ENCODE measurements at places on chromosomes 12 and 14.

DNA sequence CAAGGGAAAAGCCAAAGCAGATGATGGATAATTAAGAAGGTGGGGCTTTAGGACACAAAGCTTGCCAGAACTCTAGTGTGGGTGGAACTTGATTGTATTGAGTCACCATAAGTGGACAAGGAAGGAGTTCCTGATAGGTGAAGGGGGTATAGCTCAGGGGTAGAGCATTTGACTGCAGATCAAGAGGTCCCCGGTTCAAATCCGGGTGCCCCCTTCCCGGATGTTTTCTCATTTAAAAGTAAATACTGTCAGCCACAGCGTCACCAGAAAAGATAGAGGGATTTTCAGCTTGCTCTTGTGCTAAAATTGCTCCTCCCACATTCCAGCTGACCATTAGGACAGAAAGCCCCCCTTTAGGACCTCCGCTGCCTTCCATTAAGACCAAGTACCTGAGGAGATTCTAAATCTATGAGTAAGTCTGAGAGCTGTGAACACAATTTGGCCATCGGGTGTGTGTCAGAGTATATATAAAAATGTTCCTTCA lies 36.6 kb downstream of the DCAF4 start:
- DNase-seq, result no peak

DNA sequence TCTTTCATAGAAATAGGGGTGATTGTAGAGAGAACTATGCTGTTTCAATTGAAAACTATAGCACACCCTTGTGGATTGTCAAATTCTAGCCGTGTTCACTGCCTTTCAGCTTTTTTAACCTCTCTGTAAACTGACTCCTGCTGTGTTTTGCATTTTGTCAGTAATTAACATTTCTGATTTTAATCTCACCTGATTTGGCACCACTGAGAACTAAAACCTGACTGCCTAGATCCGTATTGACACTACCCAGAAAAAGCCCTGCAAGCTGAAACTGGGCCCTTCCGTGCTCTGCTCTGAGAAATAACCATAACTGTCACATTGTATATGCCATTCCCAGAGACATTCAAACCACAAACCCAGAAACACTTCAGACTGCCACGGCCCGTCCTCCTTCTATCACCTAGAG lies 26.6 kb upstream of the ETV6 start:
- DNase-seq, result no peak

DNA sequence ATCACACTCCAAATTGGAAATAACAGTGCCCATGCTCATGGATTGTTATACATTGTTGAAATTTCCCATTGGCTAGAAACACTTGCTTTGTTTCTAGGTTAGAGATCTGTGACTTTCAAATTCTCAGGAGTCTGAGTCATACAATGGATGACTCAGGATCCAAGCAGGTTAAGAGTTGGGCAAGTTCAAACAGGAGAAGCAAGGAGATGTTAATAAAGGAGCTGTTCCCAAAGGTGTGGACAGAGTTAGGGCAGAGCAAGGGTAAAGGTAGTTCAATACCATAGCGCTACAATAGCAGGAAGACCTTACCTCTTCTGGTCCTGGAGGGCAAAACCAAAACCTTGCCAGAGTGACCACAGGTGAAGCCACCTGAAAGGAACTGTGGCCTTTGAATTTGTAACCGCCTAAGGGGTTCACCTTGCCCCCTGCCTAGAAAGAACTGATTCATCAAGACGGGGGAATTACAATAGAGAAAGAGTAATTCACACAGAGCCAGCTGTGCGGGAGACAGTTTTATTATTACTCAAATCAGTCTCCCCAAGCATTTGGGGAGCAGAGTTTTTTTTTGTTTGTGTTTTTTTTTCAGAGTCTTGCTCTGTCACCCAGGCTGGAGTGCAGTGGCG lies 4.2 kb upstream of the AMN1 start:
- peak; percentile 10 for DNase-seq

DNA sequence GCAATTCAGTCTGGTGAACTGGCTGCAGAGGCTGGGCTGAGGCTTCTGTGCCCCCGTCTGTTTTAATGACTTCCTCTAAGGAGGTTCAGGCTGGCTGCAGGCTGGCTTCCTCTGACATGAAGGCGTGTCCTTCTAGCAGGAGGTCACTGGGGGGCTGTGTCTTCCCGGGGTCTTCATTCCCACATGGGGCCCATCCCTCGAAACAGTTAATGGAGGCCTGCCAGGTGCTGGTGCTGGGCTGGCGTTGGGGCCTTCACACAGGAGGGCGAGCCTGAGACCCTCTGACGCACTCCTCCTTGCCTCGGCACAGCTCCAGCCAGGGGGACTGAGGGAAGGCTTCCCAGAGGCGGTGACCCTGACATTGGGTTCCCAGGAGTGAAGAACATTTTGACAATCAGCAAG lies 57.7 kb upstream of the DLK1 start:
- no peak for DNase-seq

DNA sequence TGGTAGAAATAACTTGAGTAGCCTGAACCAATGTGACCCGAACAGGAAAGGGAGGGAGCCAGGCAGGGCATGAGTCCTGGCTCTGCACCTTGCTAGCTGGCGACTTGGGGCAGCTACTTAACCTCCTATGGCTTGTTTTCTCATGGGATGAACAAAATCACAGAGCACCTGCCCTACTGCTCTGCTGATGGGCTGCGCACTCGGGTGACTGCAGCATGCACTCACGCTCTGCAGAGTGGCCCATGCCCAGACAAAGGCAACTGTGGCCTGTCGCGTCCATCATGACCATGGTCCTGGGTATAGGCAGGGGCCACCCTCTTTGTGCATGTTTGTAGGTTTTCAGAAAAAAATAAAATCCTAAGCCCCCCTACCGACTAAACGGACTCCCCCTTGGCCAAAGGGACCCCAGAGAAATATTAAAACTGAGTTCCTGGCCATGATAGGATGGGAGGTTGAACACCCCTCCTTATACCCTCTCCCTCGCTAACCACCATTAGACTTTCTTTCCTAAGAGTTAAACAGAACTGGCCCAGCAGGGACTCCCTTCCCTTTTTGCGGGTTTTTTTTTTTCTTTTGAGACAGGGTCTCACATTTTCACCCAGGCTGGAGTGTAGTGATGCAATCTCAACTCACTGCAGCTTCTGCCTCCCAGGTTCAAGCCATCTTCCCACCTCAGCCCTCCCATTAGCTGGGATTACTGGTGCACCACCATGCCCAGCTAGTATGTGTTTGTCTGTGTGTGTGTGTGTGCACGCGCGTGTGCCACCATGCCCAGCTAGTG lies 32.5 kb downstream of the VWF start:
- DNase-seq, result no peak

DNA sequence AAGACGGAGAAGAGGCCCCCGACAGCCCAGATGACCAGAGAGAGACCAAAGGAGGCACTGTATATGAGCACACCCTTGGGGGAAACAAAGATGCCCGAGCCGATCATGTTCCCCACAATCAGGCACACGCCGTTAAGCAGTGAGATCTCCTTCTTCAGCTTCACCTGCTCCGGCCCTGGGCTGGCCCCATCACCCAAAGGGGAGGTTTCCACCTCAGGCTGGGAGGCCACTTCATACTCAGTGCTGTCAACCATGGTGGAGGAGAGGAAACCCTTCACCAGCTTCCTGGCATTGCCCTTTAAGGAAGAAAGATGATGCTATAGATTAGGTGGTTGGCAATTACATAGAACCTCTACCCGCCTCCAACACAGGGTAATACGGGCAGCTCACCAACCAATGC lies 2.1 kb downstream of the SLC7A7 start:
- DNase-seq, result no peak

DNA sequence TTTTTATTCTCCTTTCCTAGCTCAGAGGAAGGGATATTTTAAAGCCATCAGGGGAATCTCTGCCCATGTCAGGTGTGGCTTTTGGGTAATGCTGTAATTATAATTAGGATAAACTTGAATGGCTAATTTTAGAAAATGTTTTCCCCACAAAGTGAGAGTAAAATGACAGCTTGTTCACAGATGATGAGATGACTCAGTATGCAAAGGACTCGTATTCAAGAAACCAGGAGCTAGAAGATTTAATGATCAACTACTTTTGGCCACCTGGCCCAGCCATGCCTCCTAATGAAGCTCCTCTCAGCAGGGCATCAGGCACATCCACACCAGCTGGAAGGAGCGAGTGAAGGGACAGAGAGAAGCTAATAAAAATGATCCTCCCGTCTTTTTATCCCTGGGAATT lies 29.0 kb upstream of the PLEKHG7 start:
- no peak for DNase-seq

DNA sequence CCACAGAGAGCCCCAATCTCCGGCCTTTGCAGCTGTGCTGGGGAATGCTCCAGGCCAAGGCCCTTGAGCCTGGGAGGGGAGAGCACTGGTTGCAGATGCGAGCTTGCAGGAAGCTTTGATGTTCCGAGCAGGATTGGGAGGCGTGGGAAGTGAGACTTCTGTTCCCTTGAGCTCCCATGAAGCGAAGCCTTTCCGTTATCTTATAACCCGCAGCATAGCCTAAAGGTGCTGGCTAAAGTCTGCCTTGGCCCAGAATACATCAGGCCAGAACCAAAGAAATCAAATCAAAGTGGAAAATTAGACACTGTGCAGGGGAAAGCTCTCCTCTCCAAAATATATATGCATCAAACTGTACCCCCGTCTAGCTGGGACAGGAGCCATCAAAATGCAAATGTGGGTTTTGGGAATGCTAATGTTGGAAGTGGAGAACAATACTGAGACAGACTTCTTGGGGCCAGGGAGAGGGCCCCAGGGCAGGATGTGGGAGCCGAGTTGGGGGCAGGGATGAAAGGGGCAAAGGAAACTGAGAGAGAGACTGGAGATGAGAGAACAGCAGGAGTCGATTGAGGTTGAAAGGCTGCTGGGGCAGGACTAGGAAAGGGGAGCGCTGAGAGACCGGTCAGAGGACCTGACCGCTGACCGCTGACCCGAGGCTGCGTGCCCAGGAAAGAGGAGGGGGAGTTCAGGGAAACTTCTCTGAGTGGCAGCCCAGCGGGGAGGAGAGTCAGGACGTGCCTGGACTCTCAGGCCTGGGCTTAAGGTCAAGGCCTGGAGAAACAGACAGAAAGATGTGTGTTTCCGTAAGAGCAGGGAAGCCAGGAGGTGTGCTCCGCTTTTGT lies 152.2 kb upstream of the PARP11 start:
- no peak for DNase-seq

GRCh38 chr12:125216756-125217155 lies 151.5 kb downstream of the AACS start:
- DNase-seq, result no peak

Data from activated CD4-positive, alpha-beta T cell treated with anti-CD3 and anti-CD28 coated beads, Interleukin-2, amount 10 ng/mL, durations not matched to agents 7 days and 5 days (primary cell).